Psoas muscle (tissue), 8 donors: ENCODE measurements at places on chromosomes 11 and 22.

DNA sequence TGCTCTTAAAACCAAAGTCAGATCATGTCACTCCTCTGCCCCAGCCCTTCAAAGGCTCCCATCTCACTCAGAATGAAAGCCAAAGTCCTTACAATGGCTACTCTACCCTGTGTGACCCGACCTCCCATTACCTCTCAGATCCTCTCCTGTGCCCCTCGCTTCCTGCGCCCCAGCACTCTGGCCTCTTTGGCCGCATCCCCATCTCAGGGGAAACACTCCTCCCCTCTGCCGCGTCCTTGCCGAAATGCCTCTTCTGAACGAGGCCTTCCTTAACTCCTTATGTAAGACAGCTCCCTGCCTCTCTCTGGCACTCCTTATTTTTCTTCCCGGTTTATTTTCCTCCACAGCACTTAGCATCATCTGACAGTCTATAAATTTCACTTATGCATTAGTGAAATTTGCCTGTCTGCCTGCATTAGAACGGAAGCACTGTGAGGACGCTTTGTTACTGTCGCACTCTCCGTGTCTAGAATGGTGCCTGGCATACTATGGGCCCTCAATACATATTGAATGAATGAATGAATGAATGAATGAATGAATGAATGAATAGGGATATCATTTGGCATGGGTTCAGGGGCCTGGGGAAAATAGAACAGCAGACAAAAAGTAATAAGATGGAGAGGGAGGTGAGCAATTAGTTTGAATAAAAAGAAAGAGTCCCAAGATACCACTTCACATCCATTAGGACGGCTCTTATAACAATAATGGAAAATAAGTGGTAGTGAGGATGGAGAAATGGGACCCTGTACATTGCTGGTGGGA lies 137.8 kb downstream of the CEP164 start:
- DNase-seq = no peak

DNA sequence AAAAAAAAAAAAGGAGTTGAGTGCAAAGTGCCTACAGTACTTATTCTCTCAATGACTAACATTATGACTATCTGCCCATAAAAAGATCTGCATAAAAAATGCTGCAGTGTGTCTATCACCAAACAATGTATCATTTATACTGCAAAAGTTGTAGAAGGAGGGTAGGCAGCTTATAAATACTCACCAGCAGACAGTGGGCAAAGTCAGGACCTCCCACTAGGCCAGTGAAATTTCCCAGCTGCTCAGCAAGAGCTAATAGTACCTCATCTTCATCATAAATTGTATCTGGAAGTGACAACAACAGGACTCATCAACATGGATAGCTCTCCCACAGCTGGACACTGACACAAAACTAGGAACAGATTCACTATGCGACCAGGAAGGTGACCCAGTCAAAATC lies 1.6 kb downstream of the PPP2R1B start:
- no peak for DNase-seq

GRCh38 chr11:5600374-5600851 lies 4.0 kb downstream of the TRIM6 start:
- DNase-seq = peak; percentile 51

DNA sequence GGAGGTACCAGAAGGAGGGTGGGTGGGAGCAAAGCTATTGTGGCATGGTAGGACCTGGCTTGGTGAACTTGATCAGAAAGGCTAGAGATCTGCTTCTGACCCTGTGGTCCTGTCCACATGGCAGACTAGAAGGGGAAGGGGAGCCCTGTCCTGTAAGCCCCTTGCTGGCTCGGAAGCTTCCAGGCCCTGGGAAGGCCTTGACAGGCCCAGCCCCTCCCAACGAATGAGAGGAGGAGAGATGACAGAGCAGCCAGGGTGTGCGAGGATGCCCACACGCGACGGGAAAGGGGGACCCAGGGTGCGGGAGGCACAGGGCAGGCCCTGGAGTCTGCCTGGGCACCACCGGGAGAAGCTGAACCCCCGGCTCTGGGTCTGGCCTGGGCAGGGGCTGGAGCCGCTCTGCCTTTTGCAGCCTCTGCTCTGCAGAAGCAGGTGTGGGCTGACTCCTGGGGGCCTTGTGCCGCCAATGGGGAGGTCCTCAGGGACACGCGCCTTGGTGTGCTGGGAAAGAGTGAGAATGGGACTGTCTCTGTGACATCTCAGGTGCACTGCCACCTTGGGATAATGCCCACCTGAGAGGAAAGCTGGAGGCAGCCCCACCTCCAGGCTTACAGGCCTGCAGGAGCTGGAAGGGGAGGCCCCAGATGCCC lies 1447.5 kb downstream of the BRD1 start:
- DNase-seq = no peak

DNA sequence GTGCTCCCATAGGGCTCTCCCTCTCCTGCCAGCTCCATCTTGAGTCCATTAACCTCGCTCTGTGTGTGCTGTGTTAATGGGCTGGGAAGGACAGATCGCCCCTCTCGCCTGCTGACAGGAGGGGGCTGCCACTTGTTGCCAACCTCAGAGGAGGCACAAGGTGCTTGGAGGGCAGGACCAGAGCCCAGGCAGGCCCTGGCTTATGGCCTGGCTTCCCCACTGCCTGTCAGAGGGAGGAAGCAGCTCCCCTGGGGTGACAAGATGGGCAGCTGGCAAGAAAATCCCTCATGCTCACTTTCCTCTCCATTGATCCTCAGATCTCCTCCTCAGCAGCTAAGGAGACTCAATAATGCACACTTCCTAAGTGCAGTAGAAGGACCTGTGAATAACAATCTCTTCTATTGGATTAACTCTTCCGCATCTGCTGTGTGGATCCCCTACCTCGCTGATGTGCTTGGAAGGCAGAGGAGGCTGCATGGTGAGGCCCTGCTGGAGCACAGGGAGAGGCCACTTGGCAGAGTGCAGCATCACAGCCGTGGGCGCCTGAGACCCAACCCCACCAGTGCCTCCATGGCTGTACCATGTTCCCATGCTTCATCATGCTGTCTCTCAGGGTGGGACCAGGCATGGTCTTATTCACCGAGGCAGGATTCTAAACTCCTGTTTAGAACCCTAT lies 70.3 kb downstream of the TRIM29 start:
- no peak for DNase-seq

DNA sequence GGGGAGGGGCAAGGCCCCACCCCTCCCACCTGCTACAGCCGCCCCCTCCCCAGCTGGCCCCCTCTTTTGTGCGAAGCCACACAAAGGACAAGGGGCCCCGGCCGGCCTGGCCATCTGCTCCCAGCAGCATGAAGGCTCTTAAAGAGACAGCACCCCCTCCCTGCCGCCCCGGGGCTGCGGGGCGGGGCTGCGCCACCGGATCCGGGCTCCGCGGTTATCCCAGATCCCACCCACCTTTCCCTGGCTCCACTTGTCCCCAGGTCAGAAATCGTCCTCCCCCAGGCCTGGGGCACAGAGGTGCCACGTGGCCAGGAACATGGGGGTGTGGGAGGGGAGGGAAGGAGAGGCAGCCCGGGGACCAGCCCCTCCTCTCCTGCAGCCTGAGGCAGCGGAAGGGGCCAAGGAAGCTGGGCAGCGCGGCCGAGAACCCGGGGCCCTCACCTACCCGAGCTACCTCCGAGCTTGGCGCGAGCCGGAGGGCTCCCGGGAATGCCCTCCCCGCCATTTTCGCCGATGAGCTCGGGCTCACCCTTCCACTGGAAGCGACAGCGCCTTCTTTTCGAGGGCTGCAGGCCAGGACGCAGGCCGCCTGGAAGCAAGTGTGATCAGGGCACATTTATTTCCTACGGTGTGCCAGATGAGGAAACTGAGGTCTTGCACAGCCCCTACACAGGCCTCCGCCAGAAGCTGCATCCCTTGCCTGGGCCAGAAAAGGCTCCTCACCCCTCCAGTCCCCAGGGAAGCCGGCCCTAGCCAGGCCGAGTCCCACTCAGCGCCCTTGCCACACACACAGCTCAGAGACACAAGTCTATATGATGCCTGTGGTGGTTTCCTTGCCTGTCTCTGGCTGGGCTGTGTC lies 2.5 kb upstream of the RCOR2 start:
- DNase-seq = peak; percentile 39

DNA sequence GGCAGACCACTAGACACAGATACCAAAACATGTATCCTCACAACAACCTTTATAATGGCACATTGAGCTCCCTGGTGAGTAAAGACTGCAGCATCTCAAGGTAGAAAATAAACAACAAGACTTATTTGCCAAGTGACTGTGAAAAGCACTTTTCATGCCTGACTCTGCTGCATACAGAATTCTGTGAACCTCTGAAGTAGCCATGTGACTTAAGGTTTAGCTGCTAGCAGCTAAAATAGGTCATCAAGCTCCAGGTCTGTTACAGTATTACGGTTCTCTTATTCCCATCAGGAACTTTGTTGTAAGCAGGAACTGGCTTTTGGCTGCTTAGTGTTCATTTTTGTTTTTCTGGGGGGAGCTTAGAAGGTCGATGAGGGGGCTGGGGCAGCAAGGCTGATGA lies 139.4 kb downstream of the PAX6 start:
- DNase-seq = no peak

DNA sequence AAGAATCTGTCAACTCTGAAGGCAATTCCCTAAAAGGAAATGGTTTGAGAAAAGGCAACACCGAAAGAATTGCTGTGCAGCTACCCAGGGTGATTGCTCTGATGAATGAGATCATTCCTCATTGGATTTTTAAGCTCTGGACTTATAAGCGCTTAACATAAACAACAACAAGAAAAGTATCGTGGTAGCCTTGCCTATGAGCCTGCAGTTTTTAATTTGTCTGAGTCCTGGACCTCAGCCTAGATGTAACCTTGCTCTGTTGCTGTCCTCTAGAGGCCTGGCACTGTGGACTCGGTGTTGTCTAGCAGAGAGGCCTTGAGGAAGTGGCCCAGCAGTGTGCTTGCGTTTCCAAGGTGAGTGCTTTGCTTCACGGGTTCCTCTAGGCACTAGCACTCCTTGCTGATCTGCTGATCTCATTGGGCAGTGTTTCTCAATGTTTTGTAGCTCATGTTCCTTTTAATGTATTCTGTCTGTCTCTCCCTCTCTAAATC lies 20.4 kb downstream of the CCDC81 start:
- no peak for DNase-seq

GRCh38 chr11:72223615-72224563 lies 678 bp upstream of the INPPL1 start:
- peak; percentile 86 for DNase-seq
